ENCODE measurements at places on chromosomes 16 and 17.

DNA sequence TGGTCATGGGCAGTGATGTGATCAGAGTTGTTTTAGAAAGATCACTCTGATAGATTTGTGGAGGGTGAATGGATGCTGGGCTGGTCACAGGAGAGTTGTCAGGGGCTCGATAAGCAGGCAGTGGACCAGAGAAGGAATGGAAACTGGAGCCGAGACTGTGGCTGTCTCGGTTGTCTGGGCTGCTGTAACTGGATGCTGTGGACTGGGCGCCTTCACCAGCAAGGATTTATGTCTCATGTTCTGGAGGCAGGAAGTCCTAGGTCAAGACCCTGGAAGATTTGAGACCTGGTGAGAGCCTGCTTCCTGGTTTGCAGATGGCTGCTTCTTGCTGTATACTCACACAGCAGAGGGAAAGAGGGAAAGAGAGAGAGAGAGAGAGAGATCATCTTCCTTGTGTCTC lies 203.6 kb downstream of the HS3ST4 start:
- DNase-seq: no peak

DNA sequence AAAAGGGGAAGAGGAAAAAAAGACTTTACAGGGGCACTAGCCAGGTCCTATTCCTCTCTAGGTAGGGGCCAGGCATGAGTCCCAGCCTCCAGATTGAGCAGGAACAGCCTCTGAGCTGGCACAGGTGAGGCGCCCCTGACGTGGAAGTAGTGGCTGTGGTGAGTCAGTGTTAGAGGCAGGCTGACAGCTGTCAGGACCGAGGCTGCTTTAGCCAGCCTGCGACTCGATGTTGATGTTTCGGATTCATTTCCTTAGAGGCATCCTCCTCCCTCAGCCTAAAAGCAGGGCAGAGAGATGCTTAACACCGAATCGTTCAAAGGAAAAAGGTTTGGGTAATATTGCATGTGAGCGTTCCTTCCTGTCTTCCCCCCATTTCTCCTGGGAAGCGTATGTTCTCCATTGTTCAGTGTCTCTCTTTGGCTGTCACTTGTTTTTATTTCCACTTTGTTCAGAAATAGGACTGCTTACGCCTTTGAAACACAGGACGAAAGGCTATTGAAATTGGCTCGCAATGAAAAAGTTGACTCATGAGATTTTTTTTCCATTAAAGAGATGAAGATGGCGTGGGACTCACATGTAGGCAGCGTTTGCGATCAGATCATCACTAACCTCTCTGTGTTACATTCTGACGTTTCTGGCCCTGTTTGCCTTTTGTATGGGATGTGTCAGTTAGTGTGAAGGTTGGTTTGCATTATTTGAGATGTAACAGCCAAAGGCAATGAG lies 1.3 kb downstream of the KIAA0513 start:
- no peak for DNase-seq

- no peak for DNase-seq
These were observed 19.1 kb upstream of the RASD1 start for GRCh38 chr17:17514993-17515933.

GRCh38 chr17:44006272-44006597 lies 1.8 kb downstream of the NAGS start:
- DNase-seq: no peak

GRCh38 chr17:5443728-5444127 lies 4.8 kb upstream of the C1QBP start:
- no peak for DNase-seq

GRCh38 chr16:64791756-64792155 lies 330.1 kb downstream of the CDH11 start:
- no peak for DNase-seq

- DNase-seq: no peak
These were observed 61.9 kb upstream of the HLF start for GRCh38 chr17:55202896-55203295.
